ENCODE measurements at places on chromosomes 7 and 10.

DNA sequence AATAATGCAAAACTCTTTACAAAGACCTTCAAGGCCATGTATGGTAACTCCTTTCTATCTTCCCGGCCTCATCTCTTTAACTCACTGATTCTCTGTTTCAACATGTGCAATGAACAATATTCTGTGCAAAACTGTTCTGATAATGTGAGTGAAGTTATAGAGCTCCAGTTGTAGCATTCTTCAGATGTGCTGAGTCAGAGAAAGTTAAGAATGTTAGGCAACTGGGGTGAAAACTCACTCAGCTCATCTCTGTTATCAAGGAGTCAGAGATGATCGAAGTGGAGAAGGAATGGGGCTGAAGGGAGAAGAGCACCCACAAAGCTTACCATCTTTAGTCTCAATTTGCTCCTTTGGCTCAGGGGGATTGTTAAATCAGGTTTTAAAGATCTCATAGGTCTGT lies 344.7 kb upstream of the NPSR1 start:
- DNase-seq: no peak

DNA sequence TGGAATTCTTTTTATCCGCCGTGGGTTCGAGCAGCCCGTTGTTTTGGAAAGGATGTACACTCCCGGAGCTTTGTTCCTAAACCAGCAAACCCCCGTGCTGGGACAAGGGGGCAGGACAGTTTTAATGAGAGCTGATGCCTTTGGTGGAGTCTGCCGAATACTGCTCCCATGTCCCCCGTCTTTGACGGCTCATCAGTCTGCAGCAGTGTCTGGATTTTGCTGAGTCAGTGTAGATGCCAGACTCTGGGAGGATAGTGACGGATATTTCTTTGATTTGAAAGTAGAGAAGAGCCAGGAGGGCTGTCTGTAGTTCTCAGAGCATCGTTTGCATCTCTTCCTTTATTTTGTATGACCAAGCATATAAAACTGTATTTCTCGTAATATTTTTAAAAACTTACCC lies 74.9 kb upstream of the BTBD16 start:
- no peak for DNase-seq

GRCh38 chr10:23063045-23063972 lies 32.1 kb upstream of the MSRB2 start:
- no peak for DNase-seq

DNA sequence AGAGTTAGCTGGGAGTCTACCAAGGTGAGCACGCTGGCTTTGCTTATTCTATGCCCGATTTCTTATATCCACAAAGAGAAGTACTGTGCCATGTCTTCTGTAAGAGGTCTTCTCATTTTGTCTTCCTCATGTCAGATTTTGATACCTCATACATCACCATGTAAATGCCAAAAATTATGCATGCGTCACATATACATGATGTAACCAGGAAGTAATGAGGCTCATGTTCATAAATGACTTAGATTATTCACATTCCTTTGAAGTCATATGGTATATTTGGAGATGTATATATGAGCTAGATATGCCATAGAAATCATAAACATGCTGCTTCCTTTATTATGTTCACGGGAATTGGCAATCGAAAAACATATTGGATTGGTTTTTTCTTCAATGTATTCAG lies 97.7 kb upstream of the CELF2 start:
- DNase-seq: no peak

DNA sequence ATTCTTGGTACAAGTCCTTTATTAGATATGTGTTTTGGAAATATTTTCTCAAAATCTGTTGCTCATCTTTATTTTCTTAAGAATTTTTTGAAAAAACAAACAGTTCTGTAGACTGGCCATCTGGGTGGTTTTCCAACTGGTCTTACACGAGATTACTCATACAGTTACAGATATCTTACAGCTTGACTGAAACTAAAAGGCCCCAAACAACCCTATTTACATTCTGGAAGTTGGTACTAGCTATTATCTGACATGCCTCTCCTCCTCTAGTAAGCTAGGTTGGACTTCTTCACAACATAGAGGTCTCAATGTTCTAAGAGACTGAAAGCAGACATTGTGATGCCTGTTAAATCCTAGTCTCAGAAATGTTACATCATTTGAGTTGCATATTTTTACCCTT lies 52.0 kb downstream of the ZNF22 start:
- DNase-seq: no peak

- DNase-seq: no peak
Measured at GRCh38 chr7:66323114-66323796, 118.1 kb downstream of the TPST1 start.

DNA sequence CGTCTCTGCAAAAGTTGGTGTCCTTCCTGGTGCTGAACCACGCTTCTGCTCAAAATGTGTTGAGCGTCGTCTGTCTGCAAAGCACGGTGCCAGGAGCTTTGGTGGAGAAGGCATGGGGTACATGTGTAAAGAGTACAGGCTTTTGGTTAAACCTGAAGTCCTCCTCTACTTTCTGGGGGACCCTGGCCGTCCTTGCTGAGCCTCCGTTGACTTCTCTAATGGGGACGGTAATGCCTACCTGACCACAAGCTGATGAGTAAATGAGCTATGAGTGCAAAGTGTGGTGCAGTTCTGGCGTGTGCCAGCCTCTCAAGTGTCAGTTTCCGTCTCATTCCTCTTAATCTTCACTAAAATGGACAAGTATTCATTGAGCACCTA lies 527 bp upstream of the HERPUD2 start:
- DNase-seq: no peak

DNA sequence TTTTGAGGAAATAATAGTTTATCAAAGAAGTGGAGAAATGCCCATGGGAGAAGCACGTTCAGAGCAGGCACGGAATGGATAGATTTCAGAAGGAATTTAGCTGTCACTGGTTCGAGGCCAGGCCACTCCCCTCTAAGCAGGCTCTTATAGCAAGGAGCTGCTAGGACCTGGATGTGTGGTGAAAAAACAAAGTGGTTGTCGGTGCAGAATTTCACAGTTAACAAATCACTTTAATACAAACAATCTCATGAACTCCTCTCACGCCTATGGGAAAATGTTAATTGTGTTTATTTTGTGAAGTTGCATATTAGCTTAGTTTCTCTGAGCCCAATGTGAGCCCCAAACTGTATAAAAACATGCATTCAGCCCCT lies 176.3 kb downstream of the PKD1L1 start:
- no peak for DNase-seq

DNA sequence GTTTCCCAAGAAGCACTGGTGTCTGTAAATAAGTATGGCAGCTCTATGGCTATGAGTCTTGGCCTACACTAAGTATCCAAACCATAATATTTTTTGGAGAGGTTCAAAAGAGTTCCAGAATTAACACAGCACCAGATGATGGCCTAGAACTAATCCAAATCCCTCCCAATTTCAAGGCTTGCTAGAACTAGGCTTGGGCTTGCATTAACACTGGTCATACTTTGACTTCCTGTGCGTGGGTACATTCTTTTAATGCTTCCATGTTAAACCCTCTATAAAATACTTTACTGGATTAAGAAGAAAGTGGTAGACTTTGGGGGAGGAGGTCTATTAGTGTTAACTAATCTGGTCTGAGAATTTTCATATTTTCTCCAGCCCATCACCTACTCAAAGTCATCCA lies 3.1 kb downstream of the AASS start:
- DNase-seq: no peak

DNA sequence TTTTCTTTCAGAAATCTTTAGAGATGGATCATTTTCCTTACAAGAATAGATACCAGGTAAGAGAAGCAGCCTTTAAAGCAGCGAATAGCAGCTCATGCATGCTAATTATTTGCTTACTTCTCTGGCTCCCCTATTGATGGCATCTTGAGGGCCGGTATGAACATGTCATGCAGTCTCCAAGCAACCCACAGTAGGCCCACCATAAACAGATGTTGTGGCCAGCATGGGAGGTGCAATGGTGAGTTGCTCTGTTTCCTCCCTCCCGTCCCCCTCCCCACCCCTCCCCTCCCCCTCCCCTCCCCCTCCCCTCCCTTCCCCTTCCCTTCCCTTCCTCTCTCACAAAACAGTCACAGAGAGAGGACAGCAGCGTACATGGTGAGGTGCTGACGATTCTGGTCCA lies 9.7 kb upstream of the ZNF273 start:
- DNase-seq: no peak

DNA sequence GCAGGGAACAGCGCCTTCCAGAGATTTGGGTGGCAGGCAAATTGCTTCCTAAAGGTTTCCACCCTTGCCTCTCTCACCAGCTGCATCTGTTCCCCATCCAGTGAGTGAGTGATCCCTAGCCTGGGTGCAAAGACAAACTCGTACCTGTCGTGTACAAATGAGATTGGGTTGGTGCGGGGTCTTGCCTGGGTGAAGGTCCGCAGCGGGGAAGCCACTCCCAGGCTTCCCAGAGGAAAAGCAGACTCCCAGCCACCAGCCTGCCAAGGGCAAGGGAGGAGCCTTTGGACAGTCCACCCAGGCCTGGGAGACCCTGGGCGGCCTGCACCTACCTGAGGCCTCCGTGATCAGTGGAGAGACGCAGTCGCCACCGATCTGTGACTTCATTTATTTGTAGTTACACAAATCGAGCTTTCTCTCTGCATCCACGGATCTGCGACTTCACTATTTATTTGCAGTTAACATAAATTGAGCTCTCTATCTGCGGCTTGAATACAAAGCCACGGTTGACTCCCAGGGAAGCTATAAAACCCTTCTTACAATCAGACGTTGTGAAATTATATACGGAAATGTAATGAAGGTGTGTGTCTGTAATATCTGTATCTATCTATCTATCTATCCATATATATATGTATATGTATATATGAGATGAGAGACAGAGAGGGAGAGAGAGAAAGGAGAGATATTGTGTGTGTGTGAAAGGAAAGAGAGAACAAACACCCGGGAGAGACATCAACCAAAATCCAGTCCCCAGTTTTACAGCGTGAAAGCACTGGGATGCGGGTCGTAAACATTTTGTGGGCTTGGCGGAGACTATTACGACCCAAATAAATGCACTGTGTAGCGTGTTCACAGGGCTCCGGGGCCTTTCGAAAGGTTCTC lies 3.0 kb upstream of the HOXA7 start:
- DNase-seq: no peak

DNA sequence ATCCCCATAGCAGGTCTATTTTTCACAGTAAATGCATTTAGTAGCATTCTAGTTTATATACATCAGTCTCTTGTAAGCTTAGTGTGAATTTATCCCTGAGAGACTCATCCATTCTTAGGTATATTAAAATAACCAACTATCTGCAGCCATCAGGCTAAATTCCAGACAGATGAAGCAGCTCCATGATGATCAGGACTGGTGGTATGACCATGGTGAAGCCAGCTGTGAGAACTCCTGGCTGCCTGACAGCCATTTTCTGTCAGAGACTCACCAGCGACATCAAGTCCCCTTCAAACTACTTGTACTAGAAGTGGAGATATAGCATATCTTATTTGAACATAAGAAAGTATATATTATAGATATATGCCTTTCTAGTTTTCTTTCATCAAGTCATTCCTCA lies 70.3 kb upstream of the GSDME start:
- DNase-seq: no peak

- DNase-seq: no peak
Measured at GRCh38 chr7:117399820-117400422, 27.4 kb downstream of the ASZ1 start.

GRCh38 chr10:4141471-4141870 lies 356.5 kb upstream of the KLF6 start:
- no peak for DNase-seq

DNA sequence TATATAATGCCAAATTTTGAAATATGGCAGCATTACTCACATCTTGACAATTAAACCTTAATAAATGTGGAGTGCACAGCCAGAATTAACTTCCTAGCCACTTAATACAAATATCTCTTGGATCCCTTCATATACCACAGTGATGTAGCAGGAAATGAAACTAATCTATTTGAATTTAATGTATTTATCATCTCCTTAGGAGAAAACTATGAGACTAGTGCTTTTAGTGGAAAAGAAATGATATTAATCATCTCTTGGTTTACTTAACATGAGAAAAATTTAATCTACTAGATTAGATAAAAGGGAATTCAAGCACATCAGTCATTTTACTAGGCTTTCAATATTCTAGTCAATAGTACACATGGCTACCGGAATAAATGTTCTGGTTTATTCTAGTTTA lies 55.7 kb upstream of the GPR22 start:
- DNase-seq: no peak

DNA sequence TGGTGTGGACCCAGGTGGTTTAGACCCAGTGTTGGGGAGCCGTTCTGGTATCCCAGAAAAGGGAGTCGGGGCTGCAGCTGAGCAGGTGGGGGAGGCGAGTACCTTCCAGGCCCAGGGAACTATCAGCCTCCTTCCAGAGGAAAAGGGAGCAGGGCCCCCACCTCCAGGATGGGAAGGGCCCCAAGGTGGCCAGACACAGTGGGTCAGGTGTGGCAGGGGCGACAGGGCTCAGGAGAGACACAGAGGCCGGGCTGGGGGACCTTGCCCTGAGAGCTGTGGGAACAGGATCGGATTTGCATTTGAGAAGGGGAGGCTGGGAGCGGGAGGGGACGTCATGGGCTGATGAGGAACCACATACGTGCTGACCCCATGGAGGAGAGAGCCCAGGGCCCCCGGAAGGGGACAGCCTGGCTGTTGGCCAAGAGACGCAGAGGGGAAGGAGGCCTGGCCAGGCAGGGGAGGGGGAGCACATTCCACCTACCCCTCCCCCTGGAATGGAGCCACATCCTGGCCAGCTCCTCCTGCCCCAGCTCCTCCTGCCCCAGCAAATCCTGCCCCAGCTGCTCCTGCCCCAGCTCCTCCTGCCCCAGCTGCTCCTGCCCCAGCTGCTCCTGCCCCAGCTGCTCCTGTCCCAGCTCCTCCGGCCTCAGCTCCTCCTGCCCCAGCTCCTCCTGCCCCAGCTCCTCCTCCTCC lies 9.7 kb upstream of the TTYH3 start:
- no peak for DNase-seq

DNA sequence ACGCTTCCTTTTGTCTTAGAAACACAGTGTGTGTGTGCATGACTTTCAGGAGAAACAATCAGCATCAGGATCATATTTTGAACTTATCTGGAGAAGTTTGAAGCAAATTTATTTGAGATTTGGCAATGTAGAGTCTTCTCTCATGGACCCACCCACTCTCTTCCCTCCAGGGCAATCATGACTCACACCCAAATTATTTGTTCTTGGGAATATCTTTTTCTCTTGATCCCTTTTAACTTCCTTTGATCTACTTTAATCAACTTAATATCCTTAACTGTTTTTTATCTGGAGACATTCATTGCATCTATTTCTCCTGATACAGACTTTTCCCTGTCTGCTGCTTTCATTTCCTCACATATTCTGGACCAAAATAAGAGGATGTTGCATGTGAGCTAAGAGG lies 1174.3 kb downstream of the GATA3 start:
- DNase-seq: no peak

DNA sequence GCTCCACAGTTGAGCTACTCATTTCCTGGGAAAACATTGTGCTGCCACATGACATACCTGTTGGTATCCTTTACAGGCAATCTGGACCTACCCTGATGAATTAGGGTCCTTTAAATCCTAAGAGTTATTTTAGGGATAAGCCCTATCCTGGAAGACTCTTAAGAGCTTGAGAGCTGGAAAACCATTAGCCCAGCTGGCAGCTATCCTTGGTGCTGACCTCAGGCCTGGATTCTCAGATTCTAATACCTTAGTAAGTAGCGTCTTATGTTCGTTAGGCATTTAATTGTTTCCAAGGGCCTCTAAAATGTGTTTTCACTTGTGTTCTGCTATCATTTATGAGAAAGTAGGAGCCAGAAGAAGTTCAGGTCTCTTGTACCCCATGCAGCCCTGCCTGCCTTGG lies 93.0 kb upstream of the SORCS3 start:
- no peak for DNase-seq

GRCh38 chr7:107277331-107277730 lies 108.5 kb downstream of the HBP1 start:
- no peak for DNase-seq

GRCh38 chr10:29951441-29951931 lies 107.9 kb downstream of the JCAD start:
- DNase-seq: no peak

All from nucleus accumbens (tissue), 56 donors.